Amniotic epithelial cell (primary cell): ENCODE measurements at places on chromosomes 2 and 18.

- DNase-seq, result no peak
Measured at GRCh38 chr2:158507141-158507540, 50.4 kb downstream of the PKP4 start.

GRCh38 chr18:37694516-37694915, 128.9 kb upstream of the CELF4 start:
- no peak for DNase-seq

DNA sequence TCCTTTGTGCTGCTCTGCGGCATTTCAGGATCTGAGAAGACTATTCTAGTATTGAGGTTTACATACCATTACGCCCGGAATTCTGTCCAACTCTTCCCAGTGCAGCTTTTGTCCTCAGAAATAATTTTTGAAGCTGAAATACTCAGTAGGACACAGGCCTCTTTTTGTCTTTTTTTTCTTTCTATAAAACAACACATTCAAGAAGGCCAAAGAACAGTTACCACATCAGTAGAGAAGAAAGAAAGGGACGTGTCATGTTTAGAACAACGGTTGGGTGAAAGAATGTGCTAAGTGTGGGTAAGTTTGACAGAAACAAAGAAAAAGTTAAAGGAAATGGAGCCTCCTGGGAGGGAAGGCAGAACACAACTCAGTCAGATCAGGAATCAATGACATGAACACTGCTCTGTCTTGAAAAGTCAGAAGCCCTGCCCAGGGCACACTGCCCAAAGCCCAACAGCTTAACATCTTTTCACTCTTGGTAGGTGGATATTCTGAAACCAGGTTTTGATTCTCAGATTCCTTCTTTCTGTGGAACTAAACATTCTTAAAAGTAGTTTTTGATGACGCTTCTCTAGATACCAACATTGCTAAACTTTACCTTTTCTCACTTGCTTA, 198.6 kb upstream of the CWC22 start:
- DNase-seq, result no peak

GRCh38 chr2:208064220-208064961, 39.1 kb upstream of the PLEKHM3 start:
- peak; percentile 92 for DNase-seq

DNA sequence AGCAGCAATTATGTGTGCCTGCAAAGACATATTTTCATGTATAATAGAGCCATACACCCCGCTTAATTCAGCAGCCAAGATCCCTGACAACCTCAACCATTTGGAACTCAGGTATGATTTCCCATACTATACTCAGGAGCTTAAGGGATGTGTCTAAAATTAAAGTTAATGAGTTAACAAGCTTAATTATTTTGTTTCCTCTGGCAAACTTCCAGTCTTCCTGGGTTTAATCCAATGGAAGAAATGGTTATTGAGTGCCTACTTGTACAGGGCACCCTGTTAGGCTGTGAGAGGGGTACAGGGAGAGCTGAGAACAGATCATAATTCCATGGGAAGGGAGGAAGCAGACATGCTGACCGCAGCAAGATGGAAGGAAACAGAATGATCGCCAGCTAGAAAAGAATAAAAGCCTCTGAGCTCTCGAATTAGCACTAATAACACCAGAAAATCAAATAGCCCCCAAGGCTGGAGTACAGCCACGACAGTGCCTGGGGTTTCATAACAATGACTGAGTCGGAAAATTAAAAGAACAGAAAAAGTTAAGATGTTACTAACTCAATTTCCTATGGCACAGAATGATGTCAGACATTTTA, 20.8 kb upstream of the CEP68 start:
- no peak for DNase-seq

- DNase-seq, result no peak
Measured at GRCh38 chr2:241228860-241229516, 40.5 kb downstream of the ANO7 start.
